ENCODE measurements at places on chromosomes 1 and 21.

DNA sequence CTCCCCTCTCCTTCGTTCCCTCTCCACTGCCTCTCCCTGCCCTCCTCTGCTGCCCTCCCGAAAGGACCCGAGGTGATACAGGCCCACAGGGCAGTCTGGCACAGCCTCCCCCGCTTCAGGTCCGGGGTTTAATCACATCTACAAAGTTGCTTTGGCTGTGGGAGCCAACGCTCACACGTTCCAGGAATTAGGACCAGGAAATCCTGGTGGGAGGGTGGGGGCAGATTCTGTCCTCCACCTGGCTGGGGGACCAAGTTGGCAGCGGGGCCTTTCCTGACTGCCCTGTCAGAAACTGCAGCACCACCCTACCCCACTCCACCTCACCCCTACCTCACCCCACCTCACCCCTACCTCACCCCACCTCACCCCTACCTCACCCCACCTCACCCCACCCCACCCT lies 95.1 kb downstream of the WDR4 start:
- DNase-seq: no peak

DNA sequence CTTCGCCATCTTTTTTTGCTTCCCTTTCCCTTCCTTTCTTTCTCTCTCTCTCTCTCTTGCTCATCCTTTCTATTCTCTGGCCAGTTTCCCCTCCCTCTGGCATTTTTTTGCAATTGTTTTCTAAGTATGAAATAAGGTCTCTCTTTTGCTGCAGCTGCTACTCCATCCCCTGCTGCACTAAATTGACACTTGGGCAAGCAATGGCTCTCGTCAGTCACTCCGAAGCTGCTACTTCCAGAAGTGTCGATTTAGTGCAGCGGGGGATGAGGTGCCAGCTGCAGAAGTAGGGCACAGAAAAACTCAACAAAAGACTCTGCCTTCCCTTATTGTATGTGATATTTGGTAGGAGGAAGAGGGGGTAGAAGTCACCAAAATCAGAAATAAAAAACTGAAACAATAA lies 642.3 kb downstream of the RWDD3 start:
- DNase-seq: no peak

GRCh38 chr1:1916851-1917251 lies 1.8 kb downstream of the CALML6 start:
- DNase-seq: no peak

- DNase-seq: no peak
These were observed 9.8 kb upstream of the PRSS38 start for GRCh38 chr1:227805606-227806197.

- no peak for DNase-seq
These were observed 8.0 kb upstream of the TAGLN2 start for GRCh38 chr1:159933347-159933746.

GRCh38 chr21:25453524-25453923 lies 153.8 kb downstream of the MRPL39 start:
- DNase-seq: no peak

DNA sequence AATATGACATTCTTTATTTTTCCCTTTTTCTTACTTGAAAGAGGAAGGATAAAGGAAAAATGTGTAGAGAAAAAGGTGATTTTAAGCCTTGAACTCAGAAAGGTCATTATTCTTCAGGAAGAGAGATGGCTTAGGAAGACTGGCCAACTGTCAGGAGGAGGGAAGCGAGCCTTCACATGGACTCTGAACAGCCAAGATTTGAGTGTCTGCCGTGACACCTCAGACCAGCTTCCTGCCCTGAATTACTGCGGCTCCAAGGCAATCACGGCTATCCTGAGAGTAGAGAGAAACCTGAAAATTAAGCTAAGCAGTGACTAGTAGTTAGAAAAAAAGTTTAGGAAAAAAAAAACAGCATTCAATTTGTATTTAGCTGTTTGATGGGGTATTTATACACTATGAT lies 314.7 kb downstream of the KCNH1 start:
- DNase-seq: no peak

Measured in DMS79 (cell line).